NCI-H1092 (cell line): ENCODE measurements at places on chromosomes 4 and X.
A peak's percentile ranks its signal among the peaks of the same experiment; 100 is the strongest.

GRCh38 chrX:30364229-30364628 lies 55.0 kb upstream of the NR0B1 start:
- DNase-seq: peak; percentile 93

GRCh38 chr4:83996254-83996653 lies 460.3 kb downstream of the GPAT3 start:
- no peak for DNase-seq

DNA sequence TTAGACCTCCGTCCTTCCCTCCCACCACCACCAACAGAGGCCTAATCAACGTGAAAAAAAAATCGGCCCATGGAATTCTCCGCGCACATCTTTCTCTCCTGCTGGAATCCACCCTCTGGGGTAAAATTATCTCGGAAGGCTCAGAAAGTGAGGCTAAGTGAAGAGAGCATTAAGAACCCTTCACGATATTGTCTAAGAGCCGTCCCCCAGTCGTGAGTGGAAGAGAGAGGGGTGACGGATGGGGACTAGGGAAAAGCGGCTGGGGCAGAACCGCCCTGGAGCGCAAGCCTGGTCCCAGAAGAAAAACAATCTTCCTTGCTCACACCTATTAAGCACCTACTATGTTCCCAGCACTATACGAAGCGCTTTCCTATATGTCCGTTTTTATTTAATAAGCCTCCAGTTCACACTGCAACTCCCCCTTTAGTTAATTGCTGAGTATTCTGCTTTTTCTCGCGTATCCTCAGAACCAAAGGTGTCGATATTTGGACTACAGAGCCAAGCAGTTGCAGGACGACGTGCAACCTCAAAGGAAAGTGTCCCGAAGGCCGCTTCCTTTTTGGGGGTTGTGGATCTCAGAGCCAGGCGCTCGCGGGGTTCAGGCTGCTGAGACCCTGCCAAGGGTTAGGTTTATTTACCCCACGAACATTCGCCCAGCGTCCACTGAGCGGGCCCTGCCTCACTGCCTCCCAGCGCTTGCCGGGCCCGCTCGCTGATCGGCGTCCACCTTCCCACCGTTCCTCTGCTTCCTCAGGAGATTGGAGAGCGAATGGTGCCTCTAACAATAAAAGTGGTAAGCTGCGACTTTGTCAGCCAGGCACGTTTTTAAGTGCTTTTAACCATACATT lies 889 bp downstream of the MGARP start:
- DNase-seq: no peak

DNA sequence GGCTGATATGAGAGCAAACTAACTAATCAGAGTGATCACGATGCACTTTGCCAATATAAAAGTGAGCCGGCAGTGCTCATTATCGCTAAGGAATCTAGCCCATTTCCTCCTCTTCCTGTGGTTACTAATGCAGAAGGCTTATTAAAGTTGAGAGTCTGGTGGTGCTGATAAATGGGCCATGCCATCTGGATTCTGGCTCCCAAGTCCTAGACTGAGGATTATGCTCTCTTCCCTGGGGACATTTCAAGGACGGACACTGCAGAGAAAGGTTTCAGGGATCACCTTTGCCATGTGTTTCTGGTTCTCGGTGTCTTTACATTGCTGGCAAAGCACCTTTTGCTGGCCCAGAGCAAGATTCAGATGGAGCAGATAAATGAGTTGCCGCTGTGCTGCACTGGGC lies 85.3 kb downstream of the RTL5 start:
- DNase-seq: no peak

DNA sequence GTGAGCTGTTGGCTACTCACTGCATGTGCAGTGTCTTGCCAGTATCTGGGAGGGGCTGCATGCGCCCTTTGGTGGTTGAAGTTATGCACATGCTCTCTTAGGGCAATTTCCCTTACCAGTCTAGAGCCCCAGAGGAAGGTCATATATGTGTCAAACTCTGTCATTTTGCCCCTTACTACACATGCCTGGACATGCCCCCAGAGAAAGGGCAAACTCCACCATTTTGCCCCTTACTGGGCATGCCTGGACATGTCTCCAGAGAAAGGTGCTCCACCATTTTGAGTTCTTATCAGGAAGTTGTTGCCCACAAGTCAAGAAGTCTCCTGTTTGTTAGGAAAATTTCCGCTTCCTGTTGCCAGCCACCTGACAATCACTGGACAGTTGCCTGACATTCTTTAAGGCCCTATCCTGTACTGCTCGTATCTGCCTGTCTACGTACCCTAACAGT lies 56.4 kb upstream of the PLAC8 start:
- no peak for DNase-seq
